ENCODE measurements at places on chromosomes 2 and 18. TPM values are rescaled to one million over a fixed set of nuclear protein-coding genes. Genes with fewer than 3 reads are reported as not detected.

Gene GAL3ST2
- 2.2 TPM for total RNA-seq

Gene SERPINB2
- total RNA-seq: not detected

Gene IL1B
- total RNA-seq: 6.2 TPM

Gene REG3A
- 2.8 TPM for total RNA-seq

Gene PRKAG3
- total RNA-seq: 0.28 TPM

Gene IL18RAP
- total RNA-seq: 32.1 TPM

Gene VWA3B
- not detected for total RNA-seq

Gene IL18R1
- 22.2 TPM for total RNA-seq

Gene ITGA4
- 40.3 TPM for total RNA-seq

Gene CDH20
- total RNA-seq: not detected

Gene DUSP19
- 14.1 TPM for total RNA-seq

Gene NDUFB3
- 28.1 TPM for total RNA-seq

DNA sequence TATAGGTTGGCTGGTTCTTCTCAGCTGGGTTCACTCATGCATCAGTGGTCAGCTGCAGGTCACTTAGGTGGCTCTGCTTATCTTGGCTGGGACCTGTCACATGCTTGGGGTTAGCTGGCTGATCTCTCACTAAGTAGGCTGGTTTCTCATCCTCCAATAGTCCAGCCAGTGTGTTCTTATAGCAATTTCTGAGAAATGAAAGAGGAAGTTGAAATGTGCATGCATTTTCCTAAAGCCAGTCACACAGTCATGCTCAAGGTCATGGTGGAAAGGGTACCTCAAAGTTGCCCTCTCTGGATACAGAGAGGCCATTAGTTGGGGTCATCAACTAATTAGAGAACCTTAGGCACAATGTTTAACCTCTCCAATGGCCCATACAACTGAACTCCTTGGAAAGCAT is 64.4 kb downstream of the KLHL29 start:
- no peak for DNase-seq
- H3K27me3 ChIP-seq: no peaks in the 10 kb centered on the region
- H3K4me1 ChIP-seq: no peaks in the 10 kb centered on the region
- no peak overlapping the region for H3K4me3 ChIP-seq
- no peaks in the 10 kb centered on the region for H3K36me3 ChIP-seq

DNA sequence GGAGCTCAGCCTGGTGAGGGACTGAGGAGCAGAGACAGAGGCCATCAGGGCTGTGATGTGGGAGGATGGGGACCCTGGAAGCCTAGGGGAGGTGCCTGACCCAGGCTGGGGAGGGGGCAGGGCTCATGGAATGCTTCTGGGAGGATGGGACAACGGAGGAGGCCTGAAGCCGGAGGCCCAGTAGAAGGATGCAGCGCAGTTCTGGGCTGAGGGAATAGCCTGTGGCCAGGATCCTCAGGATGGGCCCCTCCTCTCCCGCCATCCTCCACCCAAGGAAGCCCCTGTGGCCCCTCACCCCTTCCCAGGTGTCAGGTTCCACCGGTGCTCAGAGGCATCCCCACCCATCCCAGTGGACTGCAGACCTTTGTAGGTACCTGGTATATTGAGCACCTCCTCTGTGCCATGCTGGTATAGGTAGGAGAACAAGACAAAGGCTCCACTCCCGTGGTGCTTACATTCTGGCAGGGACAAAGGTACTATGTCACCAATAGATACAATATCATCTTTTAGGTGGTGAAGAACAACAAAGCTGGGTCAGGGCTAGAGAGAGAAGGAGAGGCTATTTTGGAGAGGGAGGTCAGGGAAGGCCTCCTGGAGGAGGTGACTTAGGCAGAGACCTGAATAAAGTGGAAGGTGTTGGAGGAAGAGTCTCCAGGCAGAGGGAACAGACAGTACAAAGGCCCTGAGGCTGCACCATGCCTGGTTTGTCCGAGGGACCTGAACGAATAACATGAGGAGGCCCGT is 2.7 kb downstream of the ZAP70 start:
- H3K27me3 ChIP-seq: no peaks in the 10 kb centered on the region
- H3K4me1 ChIP-seq: no peaks in the 10 kb centered on the region
- no peak for DNase-seq
- no peak overlapping the region for H3K27ac ChIP-seq
- H3K36me3 ChIP-seq: no peaks in the 10 kb centered on the region
- no peak overlapping the region for H3K4me3 ChIP-seq

DNA sequence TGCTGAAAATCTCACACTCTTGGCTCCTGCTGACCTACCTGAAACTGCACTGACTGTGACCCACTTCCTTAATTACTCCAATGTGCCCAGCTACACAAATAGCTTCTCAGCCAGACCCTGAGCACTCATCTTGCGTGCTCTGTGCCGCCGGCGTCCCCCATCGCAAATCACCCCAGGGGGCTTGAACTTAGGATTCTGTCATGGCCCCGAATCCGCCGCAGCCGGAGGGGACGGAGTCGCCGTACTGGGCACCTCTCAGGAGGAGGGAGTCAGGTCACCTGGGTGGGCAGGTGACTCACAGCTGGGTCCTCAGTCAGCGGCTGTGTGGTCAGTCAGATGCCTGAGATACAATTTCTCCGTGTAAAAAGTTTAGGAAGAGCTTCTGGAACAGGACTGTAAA is 804.9 kb upstream of the SALL3 start:
- H3K4me3 ChIP-seq: no peak overlapping the region
- no peak overlapping the region for H3K27ac ChIP-seq
- H3K36me3 ChIP-seq: no peaks in the 10 kb centered on the region
- H3K4me1 ChIP-seq: no peaks in the 10 kb centered on the region
- no peak for DNase-seq

GRCh38 chr2:19331450-19331849 is 27.0 kb downstream of the OSR1 start:
- no peaks in the 10 kb centered on the region for H3K36me3 ChIP-seq
- H3K27me3 ChIP-seq: no peaks in the 10 kb centered on the region
- DNase-seq: no peak
- no peak overlapping the region for H3K27ac ChIP-seq
- H3K4me3 ChIP-seq: no peak overlapping the region

DNA sequence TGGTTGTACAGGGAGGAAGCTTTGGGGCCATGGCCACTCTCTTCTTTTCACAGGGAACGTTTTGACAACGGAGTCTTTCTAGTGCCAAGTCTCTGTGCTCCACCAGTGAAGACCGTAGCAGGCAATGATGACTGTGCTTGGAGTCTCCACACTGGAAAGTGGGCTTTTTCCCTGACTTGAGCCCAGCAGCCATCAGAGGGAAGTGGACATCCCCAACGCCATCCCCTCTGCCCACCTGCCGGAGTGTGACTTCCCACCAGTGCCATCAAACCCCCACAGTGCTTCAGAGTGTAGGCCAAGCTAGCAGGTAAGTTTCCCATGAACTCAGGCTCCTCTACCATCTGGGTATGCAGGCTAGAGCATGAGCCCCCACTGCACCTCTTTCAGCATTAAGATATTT is 78.7 kb downstream of the APOB start:
- H3K27ac ChIP-seq: no peak overlapping the region
- H3K4me3 ChIP-seq: no peak overlapping the region
- peaks cover 42% of the 10 kb centered on the region for H3K4me1 ChIP-seq
- no peak for DNase-seq
- no peaks in the 10 kb centered on the region for H3K36me3 ChIP-seq
- H3K27me3 ChIP-seq: no peaks in the 10 kb centered on the region

DNA sequence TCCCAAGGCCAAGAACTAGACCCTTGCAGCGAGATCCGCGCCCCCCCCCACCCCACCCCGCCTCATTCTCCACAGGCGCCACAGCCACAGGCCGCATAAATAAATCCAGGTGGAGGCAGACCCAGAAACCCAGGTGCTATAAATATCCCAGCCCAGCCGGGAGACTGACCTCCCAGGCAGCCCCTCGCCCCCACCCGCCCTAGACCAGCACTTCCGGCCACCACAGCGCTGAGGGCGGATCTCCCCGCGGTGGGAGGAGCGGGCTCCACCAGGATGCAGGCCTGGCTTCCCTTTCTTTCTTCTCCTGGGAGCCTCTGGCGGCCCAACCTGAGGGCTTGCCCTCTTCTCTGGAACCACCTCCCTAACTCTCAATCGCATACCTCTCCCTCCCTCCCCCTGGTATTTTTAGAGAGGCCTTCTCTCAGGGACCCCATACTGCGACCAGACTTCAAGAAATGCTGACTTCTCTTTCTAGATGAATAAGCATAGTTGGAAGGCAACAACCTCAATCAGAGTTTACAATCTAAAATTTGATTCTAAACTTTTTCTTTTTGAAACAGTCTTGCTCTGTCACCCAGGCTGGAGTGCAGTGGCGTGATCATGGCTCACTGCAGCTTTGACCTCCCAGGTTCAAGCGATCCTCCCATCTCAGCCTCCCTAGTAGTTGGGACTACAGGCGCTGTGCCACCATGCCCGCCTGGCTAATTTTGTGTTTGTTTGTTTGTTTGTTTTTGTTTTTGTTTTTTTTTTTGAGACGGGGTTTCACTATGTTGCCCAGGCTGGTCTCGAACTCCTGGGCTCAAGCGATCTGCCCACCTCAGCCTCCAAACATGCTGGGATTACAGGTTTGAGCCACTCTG is 55.0 kb downstream of the PKDCC start:
- H3K4me1 ChIP-seq: peaks cover 6% of the 10 kb centered on the region
- no peak for DNase-seq
- peak overlapping the region; percentile 72 for H3K4me3 ChIP-seq
- peak overlapping the region; percentile 90 for H3K27ac ChIP-seq
- no peaks in the 10 kb centered on the region for H3K27me3 ChIP-seq

- H3K4me1 ChIP-seq: no peaks in the 10 kb centered on the region
- H3K27ac ChIP-seq: no peak overlapping the region
Observed at GRCh38 chr2:72036173-72036545, 111.5 kb downstream of the CYP26B1 start.

DNA sequence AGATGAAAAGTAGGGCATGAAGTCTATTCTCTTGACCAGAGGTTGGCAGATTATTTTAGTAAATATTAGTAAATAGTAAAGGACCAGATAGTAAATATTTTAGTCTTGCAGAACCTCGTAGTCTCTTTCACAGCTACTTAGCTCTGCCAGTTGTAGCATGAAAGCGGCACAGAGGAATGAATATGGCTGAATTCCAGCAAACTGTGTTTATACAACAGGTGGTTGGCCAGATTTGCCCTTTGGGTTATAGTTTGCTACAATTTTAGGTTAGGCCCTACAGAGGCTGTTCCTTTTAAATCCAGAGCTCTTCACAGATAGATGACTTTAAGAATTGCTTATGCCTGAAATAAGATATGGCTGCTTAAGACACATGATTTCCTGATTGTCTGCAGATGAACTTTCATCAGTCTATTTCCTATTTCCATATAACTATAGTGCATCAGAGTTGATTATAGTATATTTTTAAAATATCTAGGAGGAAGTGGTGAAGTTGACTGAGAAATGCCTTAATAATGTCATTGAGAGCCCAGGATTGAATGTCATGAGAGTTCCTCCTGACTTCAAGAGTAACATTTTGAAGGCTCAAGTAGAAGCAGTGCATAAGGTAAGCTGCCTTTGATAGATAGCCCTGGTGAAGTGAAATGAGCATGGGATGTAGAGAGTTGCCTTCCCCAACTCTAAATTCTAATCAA is 80.5 kb downstream of the TMEM185B start:
- no peak for DNase-seq
- H3K27ac ChIP-seq: no peak overlapping the region
- H3K4me3 ChIP-seq: no peak overlapping the region

GRCh38 chr2:83196225-83196624 is 1262.9 kb downstream of the SUCLG1 start:
- no peaks in the 10 kb centered on the region for H3K27me3 ChIP-seq
- H3K36me3 ChIP-seq: no peaks in the 10 kb centered on the region
- H3K27ac ChIP-seq: no peak overlapping the region
- no peak overlapping the region for H3K4me3 ChIP-seq
- H3K4me1 ChIP-seq: no peaks in the 10 kb centered on the region

- no peak for DNase-seq
- no peak overlapping the region for H3K27ac ChIP-seq
- no peaks in the 10 kb centered on the region for H3K4me1 ChIP-seq
- no peak overlapping the region for H3K4me3 ChIP-seq
- no peaks in the 10 kb centered on the region for H3K27me3 ChIP-seq
- H3K36me3 ChIP-seq: no peaks in the 10 kb centered on the region
Observed at GRCh38 chr2:112972423-112973086, 5.3 kb upstream of the IL36G start.

All from thoracic aorta (tissue), 2 donors.